ENCODE measurements at places on chromosomes 3 and 15.

DNA sequence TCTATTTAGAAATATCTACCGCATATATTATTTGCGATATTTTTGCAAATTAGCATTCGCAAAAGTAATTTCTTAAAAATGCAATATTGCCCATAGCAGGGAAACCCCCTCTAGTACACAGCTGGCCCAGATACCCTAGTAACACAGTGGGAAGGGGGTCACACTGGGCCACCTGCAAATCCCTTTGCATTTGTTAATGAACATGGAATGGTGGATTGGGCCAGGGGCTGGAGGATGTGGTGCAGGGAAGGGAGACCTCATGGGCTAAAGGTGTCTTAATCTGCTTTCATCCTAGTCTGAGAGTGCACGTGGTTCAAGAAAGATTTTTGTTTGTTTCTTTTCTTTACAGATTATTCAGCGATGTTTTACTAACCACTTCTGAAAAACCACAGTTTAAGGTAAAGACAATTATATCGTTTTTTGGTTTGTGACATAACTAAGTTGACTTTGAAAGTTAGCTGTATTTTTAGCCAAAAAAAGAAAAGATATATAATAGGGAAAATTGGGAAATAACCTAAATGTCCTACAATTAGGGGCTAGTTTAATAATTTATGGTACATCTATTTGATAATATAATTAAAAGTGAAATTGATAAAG lies 30.0 kb downstream of the PDHB start:
- no peak for DNase-seq

GRCh38 chr3:22157848-22158247 lies 406.8 kb upstream of the ZNF385D start:
- DNase-seq = no peak

GRCh38 chr3:141426404-141427034 lies 58.2 kb downstream of the ZBTB38 start:
- peak; percentile 83 for DNase-seq

GRCh38 chr15:45285413-45285812 lies 33.4 kb downstream of the SLC28A2 start:
- DNase-seq = no peak

GRCh38 chr15:28886431-28887338 lies 911 bp downstream of the APBA2 start:
- DNase-seq = no peak

DNA sequence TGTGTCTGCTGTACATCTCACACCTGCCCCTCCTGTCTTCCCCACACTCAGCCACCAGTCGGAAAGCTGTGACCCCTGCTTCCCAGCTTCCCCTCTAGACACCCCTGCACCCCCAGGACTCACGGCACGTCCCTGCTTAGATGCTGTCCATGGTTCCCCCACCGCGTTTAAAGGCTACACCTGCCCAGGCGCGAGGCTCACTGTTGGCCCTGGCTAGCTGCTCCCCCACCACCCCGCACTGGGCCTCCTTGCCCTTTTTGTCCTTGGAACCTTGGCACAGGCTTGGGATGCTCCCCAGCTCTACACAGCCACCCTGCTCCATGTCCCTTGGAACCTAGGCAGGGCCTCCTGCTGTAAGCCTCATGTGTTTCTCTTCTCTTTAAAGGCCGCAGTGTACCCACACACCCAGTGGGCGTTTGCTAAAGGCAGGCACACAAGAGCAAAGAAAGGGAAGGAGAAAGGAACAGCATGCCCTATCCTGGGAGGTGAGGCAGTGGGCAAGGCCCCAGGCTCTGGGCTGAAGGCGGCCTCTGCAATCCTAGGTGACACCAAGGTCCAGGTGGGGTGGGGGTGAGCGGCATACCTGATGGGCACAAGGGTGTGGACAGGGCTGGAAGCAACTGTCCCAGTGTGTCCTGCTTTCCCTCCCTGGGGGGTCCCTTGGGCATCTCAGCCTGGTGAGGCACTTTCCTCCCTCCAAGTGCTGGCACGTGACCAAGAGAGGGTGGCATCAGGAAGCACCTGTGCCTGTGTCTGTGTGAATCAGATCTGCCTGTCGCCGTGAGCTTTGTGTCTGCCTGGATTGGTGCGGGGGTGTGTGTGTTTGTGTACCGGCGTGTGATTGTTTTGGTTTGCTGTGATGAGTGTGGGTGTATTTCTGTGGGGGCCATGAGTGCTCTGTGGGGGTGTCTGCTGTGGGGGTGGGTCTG lies 54.4 kb downstream of the TPRA1 start:
- no peak for DNase-seq

DNA sequence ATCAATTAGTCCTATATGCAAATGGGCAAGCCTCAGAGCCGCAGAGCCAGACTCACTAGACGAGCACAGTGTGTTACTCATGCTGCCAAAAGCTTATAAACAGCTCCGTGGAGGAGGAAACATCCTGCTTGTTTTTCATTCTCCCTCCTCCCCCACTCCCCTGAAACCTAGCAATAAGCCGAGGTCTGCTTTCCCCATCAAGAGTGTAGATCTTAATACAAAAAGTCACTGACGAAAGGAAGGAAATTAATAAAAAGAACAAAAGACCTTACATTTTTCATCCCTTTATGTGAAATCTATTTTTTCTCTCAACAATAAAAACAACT lies 88.5 kb downstream of the XXYLT1 start:
- DNase-seq = no peak

All from hepatocyte (in vitro differentiated cells).